CD4-positive, alpha-beta T cell (primary cell): ENCODE measurements at places on chromosomes 4 and X. TPM values are rescaled to one million over a fixed set of nuclear protein-coding genes. Genes with fewer than 3 reads are reported as not detected.

The ERCC6L gene
- 0.08 TPM for total RNA-seq

The FRMPD4 gene
- not detected for total RNA-seq

The RNF150 gene
- total RNA-seq, result not detected

The CA5B gene
- total RNA-seq, result 64.5 TPM

The MSX1 gene
- total RNA-seq, result not detected

The MAGEA2B gene
- not detected for total RNA-seq

The CD38 gene
- 9.6 TPM for total RNA-seq

The COQ2 gene
- 9.2 TPM for total RNA-seq

- no peak for DNase-seq
- no peaks in the 10 kb centered on the region for H3K4me1 ChIP-seq
These were observed 197.9 kb upstream of the PPP1R2C start for GRCh38 chrX:42975906-42976305.

GRCh38 chr4:26106776-26107175 is 192.8 kb downstream of the SMIM20 start:
- H3K27ac ChIP-seq, result no peak overlapping the region
- no peak for DNase-seq
- H3K36me3 ChIP-seq, result no peaks in the 10 kb centered on the region
- H3K4me3 ChIP-seq, result no peak overlapping the region
- H3K4me1 ChIP-seq, result no peaks in the 10 kb centered on the region
- H3K27me3 ChIP-seq, result no peaks in the 10 kb centered on the region

GRCh38 chr4:108342325-108342970 is 173.7 kb upstream of the LEF1 start:
- peak overlapping the region; percentile 2 for H3K4me3 ChIP-seq
- H3K27me3 ChIP-seq, result no peaks in the 10 kb centered on the region
- DNase-seq, result peak; percentile 77
- peak overlapping the region; percentile 43 for H3K27ac ChIP-seq
- peaks cover 24% of the 10 kb centered on the region for H3K4me1 ChIP-seq

GRCh38 chrX:13716455-13716854 is 18.0 kb downstream of the TRAPPC2 start:
- peak overlapping the region; percentile 9 for H3K27ac ChIP-seq
- H3K36me3 ChIP-seq, result peaks cover 46% of the 10 kb centered on the region
- peaks cover 28% of the 10 kb centered on the region for H3K4me1 ChIP-seq
- no peak for DNase-seq
- H3K4me3 ChIP-seq, result no peak overlapping the region
- H3K27me3 ChIP-seq, result no peaks in the 10 kb centered on the region

GRCh38 chr4:187558391-187558790 is 437.2 kb upstream of the ZFP42 start:
- no peak overlapping the region for H3K27ac ChIP-seq
- no peaks in the 10 kb centered on the region for H3K36me3 ChIP-seq
- H3K4me1 ChIP-seq, result no peaks in the 10 kb centered on the region
- no peak for DNase-seq

- no peak overlapping the region for H3K4me3 ChIP-seq
- H3K27me3 ChIP-seq, result no peaks in the 10 kb centered on the region
- no peaks in the 10 kb centered on the region for H3K4me1 ChIP-seq
- DNase-seq, result no peak
- H3K27ac ChIP-seq, result no peak overlapping the region
These were observed 64.0 kb downstream of the HHIP start for GRCh38 chr4:144709793-144710525.

DNA sequence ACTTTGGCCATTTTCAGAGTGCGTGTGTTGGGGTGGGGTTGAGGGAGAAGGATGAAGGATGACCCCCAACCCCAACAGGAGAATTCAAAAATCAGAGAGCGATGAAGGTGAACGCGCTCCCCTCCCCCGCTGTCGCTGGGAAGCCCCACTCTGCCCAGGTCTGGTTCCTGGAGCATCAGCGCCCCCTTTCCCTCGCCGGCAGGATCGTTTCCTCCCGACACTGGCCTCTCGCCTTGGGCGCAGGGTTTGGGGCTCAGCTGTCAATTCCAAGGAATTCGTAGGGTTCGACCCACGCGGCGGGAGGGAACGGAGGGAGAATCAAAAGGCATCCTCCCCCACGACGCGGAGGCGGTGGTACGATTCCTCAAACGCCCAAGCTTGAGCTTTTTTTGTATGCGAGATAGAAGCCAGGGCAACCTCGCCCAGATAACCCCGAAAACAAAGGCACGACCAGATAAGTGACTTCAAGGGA is 1.0 kb upstream of the PDGFRA start:
- peaks cover 48% of the 10 kb centered on the region for H3K4me1 ChIP-seq
- H3K4me3 ChIP-seq, result no peak overlapping the region
- H3K36me3 ChIP-seq, result no peaks in the 10 kb centered on the region
- DNase-seq, result no peak
- peaks cover 73% of the 10 kb centered on the region for H3K27me3 ChIP-seq

- H3K36me3 ChIP-seq, result no peaks in the 10 kb centered on the region
- no peaks in the 10 kb centered on the region for H3K27me3 ChIP-seq
- no peaks in the 10 kb centered on the region for H3K4me1 ChIP-seq
- no peak overlapping the region for H3K4me3 ChIP-seq
- DNase-seq, result no peak
- H3K27ac ChIP-seq, result no peak overlapping the region
These were observed 174.2 kb downstream of the BTC start for GRCh38 chr4:74619931-74620702.

GRCh38 chrX:85244450-85245211 is 840 bp downstream of the ZNF711 start:
- no peaks in the 10 kb centered on the region for H3K36me3 ChIP-seq
- no peak for DNase-seq
- H3K4me1 ChIP-seq, result peaks cover 6% of the 10 kb centered on the region
- peak overlapping the region; percentile 62 for H3K4me3 ChIP-seq

- H3K27me3 ChIP-seq, result no peaks in the 10 kb centered on the region
- H3K4me3 ChIP-seq, result peak overlapping the region; percentile 85
- no peak for DNase-seq
- peaks cover 28% of the 10 kb centered on the region for H3K4me1 ChIP-seq
- peaks cover 40% of the 10 kb centered on the region for H3K36me3 ChIP-seq
- peak overlapping the region; percentile 76 for H3K27ac ChIP-seq
These were observed 540 bp downstream of the ZNF721 start for GRCh38 chr4:498328-498904.

GRCh38 chrX:150062292-150063137 is 124.2 kb upstream of the EOLA2 start:
- H3K4me1 ChIP-seq, result no peaks in the 10 kb centered on the region
- H3K27me3 ChIP-seq, result no peaks in the 10 kb centered on the region
- H3K4me3 ChIP-seq, result no peak overlapping the region
- H3K36me3 ChIP-seq, result no peaks in the 10 kb centered on the region

GRCh38 chr4:140336730-140337129 is 36.7 kb upstream of the SCOC start:
- no peak overlapping the region for H3K27ac ChIP-seq
- H3K4me3 ChIP-seq, result no peak overlapping the region
- no peak for DNase-seq
- no peaks in the 10 kb centered on the region for H3K4me1 ChIP-seq
- H3K36me3 ChIP-seq, result no peaks in the 10 kb centered on the region
